Activated T-cell treated with anti-CD3 and anti-CD28 coated beads for 4 hours (primary cell): ENCODE measurements at places on chromosomes 6 and 20.
A peak's percentile ranks its signal among the peaks of the same experiment; 100 is the strongest.

DNA sequence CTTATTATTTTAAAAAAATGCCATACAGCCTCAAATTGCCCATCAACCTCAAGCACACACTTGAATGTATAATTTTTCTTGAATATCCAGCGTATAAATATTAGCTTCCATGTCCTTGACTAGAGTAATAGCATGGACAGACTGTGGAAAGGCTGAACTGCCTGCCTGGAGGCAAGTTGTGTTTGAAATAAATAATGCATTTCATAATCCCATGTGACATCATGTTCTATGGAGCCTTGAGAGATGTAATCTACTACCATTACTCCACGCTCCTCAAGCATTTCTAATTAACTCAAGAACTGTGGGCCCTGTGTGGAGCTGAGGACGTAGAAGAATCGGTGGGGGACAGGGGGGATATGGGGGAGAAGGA lies 94.2 kb downstream of the CDS2 start:
- DNase-seq, result no peak

DNA sequence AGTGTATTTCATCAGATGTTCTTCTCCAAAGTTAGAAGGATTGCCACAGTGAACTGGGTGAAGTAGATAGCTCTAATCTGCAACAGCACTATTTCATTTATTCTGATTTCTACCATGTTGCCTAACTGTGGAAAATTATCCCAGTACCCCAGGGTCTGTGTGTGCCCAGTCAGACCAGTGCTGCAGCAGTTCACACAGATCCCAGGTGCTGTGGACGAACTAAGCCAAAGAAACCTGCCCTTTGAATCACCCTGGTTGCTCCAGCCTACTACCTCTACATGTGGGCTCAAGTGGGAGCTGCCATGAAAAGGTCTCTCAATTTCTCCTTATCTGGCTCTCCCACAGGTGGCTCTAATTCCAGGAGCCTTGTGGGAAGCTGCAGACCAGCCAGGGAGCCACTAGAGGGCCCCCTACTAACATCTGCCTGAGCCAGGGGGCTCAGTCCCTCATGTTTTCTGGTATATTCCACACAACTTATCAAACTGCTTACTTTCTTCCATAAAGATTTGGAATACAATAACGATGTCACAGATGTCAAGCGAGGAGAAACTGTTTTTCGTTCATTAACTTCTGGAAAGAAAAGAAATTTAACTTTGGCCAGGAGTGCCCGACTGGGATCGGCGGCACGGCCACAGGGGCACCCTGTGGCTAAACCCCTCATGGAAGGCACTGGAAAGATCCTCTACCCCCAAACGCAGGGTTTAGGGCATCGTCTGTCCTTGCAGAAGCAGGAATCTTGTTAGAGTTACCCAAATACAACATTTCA lies 31.6 kb upstream of the LY86 start:
- peak; percentile 32 for DNase-seq

GRCh38 chr6:12578751-12579150 lies 137.8 kb upstream of the PHACTR1 start:
- no peak for DNase-seq

GRCh38 chr20:35329435-35330139 lies 37.4 kb upstream of the FAM83C start:
- no peak for DNase-seq

GRCh38 chr6:28980852-28981430 lies 24.2 kb downstream of the ZNF311 start:
- peak; percentile 19 for DNase-seq
